Breast epithelium (tissue), 4 donors: ENCODE measurements at places on chromosomes 4 and X. TPM values are rescaled to one million over a fixed set of nuclear protein-coding genes. Genes with fewer than 3 reads are reported as not detected.

- no peak for DNase-seq
Observed at GRCh38 chr4:138659812-138660316, 355.7 kb upstream of the NOCT start.

DNA sequence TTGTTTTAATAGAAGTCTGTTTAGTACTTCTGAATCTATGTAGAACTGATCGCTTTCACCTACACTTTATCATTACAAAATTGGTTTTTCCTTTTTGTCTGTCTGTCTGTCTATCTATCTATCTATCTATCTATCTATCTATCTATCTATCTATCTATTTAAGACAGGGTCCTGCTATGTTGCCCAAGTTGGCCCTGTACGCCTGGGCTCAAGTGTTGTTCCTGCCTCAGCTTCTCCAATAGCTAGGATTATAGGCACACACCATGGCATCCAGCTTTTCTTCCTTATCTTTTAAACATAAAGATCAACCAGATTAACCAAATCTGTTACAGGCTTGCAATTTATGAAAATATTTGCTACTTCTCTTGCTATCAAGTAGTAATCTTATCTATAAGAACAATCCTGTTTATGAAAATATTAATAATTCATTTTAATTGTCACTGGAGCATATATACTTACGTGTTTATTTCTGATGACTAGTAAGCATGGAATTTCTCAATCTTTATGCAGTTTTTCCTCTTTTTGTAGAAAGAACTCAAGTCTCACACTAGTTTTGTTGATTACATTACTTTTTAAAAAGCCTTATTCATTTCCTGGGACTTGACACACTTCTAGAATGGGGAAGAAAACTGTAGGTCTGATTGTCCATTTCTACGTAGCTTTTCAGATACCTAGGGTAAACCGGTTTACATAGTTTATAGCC, 24.5 kb downstream of the KIAA0232 start:
- DNase-seq = no peak

DNA sequence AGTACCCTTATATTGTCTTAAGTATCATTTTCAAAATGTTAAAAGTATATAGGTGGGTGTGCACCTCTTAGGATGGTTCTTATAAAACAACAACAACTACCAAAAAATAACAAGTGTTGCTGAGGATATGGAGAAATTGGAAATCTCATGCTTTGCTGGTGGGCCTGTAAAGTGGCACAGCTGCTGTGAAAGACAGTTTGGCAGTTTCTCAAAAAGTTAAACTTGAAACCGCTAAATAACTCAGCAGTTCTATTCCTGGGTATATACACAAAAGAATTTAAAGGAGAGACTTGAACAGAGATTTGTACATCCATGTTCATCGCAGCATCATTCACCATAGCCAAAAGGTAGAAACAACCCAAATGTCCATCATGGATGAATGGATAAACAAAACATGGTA, 65.5 kb downstream of the HAND2 start:
- no peak for DNase-seq

GRCh38 chr4:1305261-1305711, 15.6 kb downstream of the MAEA start:
- no peak for DNase-seq

DNA sequence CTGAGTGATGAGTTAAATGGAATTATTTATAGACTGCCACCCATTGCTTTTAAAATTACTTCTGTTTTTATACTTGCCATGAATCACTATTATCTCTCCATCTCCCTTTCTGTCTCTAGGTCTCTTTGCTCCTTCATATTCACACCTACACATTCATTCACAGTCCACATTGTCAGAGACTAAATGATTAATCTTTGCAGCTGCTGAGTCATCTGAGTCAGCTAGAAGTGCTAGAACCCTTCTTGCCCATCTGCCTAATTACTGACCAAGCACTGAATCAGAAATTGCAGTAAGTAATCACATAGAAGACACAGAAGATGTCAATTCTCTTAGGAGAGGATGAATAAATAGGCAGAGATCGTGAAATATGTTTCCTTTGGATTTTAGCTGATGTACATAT, 31.6 kb upstream of the RPS6KA6 start:
- DNase-seq = no peak

DNA sequence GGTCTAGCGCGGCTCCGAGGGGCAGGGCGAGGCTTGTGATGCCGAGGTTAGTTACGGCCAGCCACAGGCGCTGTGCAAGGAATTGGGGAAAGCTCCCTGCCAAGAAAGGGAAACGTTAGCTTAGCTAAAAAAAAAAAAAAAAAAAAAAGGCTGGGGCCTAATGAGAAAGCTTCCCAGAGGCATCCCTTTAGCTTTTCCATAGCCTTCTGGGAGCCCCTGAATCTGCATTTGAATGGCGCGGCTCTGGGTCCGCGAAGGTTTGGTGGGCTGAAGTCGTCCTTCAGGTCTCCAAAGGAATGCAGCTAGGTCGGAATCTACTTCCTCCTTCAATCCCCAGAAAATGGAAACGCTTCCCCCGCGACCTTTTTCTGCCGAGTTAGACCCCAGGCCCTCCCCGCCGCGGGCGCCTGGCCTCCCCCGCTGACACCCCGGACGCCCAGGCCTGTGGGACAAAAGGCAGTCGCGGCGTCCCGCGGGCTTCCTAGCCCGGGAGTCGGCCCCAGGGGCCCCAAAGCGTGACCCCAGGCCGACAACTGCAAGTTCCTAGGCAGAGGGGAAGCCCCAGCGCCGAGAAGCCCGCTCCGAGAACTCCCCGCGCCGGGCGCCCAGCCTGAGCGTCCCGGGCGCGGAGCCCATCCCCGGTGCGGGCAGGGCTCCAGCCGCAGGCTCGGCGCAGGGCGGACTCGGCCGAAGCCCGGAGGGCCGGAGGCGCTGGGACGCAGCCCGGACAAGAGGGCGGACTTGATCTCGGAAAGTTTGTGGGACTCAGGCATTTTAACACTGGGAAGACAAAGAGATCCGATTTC, 605 bp upstream of the FAT1 start:
- peak; percentile 37 for DNase-seq

DNA sequence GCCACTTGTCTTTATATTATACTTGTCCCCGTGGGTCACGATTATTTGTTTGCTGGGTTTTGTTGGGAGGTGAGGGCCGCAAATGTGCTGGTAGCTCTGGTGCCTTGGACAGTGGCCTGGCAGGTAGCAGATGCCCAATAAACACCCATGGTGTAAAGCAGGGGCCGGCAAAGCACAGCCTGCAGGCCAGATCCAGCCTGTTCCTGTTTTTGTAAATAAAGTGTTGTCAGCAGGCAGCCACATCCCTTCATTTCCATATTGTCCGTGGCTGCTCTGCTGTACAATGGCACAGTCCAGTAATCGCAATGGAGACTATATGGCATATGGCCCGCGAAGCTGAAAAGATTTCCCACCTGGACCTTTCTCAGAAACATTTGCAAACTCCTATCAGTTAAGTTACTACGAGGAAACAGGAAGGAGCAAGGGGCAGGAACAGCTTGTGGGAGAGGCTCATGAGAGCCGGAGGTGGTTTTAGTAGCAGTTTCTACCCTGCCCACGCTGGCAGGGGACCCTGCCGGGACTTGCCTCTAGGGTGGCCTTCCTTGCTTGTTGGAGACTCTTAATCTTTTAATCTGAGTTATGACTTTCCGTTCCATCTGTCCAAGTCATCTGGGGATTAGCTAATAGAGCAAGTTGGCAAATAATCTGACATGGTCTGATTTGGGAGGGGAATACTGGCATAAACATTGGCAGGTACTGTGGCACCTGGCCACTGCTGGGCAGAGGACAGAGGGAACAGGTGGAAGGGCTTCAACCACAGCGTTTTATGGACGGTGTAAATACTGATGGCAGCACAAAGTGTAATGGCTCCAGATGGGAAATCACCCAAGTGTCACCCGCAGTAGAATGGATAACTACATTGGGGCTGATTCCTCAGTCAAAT, 19.6 kb downstream of the CLCN4 start:
- no peak for DNase-seq

DNA sequence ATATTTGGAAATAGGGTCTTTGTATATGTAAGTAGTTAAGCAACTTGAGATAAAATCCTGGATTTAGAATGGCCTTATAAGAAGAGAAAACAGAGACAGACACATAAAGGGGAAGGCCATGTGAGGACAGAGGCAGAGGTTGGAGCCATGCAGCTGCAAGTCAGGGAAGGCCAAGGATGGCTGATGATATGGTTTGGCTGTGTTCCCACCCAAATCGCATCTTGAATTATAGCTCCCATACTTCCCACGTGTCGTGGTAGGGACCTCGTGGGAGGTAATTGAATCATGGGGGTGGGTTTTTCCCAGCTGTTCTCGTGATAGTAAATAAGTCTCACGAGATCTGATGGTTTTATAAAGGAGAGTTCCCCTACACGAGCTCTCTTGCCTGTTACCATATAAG, 76.3 kb downstream of the STK32B start:
- DNase-seq = no peak

DNA sequence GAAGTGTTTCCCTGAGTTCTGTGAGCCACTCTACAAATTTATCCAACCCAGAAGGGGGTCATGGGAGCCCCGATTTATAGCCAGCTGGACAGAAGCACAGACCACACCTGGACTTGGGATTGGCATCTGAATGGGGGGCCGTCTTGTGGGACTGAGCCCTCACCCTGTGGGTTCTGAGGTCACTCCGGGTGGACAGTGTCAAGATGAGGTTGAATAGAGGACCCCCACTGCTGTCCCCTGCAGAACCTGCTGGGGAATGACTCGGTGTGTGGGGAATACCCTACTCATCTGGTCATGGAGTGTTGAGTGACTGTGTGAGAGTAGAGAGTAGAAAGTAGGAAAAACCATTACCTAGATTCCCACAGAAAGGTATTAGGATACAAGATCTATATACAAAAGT, 67.5 kb downstream of the ZFYVE28 start:
- DNase-seq = no peak

DNA sequence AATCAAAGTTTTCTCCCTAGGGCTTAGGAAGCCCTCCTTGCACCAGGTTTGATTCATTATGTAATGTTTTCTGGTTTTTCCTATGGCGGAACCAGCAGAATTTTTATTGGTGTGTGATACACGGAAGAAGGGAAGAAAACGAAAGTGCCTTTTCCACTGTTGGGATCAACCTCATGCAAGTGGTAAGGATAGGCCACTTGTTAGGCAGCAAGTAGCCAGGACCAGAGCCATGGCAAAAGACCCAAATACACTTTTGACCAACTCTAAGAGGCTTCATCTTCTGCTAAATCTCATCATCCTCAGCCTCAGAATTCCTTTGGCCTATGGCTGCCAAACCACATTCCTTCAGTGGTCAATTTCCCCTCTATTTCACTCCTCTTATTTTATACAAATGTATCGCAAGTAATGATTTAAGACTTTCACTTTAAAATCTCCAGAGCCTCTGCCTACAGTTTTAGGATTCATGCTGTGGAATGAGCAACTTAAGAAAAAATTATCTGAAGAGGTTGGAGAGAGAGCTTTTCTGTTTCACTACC, 21.2 kb downstream of the PPAT start:
- no peak for DNase-seq

DNA sequence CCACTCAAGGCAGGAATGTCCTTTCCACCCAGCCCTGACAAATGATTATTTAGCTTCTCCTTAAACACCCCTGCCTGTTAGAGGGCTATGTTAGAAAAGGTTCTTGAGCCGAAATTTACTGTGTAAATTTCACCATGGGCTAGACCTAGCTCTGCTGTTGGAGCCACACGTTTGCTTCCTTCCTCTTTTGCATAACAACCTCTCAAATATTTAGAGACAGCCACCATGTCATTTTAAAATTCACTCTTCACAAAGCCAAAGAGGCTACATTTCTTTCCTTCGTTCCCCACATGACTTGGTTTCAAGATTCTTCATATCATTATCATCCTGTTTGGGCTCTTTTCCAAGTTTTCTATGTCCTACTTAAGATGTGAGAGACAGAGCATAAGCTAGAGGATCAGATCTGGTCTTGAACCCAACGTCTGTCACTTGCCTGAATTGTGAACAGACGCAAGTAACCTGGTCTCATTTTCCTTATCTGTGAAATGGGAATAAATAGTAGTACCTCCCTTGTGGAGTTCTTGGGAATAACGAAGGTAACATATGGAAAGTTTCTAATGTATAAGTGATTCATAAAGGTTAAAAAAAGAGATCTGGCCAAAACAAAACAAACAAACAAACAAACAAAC, 6.7 kb downstream of the DOCK11 start:
- DNase-seq = no peak

GRCh38 chr4:87707279-87707918, 57.3 kb downstream of the DMP1 start:
- no peak for DNase-seq

DNA sequence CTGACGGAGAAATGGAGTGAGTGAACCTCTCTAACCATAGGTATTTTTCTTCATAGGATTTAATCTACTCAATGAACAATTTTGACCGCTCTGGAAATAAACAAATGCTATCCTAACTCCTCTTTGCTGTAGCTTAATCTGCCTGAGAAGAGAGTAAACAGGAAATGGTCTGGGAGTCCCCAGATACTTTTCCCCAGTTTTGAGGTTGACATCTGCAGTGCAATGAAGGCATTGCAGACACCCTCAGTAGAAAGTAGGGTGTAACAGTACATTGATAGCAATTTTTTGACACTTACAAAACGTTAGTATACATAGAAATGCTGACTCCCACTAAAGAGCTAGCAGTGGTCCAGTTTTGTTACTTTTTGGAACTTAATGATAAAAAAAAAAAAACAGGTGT, 495.9 kb upstream of the FAM241A start:
- DNase-seq = no peak

- DNase-seq = no peak
Observed at GRCh38 chr4:140157341-140157740, 3.4 kb upstream of the MAML3 start.

DNA sequence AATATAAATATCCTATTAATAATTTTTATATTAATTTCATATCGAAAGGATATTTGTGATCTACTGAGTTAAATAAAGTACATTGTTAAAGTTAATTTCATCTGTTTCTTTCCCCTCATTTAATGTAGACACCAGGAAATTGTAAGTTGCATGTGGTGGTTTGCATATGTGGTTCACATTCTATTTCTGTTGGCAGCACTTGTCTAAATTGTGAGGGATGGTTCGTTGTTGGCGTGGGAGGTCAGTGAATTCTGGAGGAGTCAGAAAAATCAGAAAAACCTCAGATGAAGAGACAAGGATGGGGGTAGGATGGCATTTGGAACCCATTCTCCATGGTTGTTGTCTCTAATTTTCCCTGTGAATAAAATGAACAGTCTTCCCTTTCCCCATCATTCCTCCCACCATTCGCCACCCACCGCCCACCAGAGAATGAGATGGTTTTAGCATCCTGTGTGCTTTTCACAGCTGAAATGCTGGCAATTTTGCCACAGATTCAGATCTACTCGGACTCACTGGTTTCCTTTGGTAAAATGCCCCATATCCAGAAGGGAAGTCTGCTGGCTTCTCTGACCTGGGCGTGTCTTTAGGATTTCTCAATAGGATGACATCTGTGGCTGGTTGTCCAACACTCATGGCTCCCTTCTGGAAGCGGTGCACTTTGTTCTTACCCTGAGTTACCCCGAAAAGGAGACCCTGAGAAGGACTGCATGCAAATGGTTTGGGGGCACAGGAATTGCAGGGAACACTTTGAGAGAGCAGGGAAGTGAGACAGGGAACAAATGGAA, 52.3 kb downstream of the LGI2 start:
- no peak for DNase-seq

The DMP1 gene
- total RNA-seq = not detected

The ARX gene
- total RNA-seq = 0.33 TPM

The FAM184B gene
- 0.59 TPM for total RNA-seq

The MAGEB17 gene
- total RNA-seq = 0.33 TPM

The PRR27 gene
- not detected for total RNA-seq

The WDR17 gene
- total RNA-seq = 2.6 TPM
